ENCODE measurements at places on chromosomes 7 and 10.

- DNase-seq = no peak
Measured at GRCh38 chr10:112131346-112131745, 52.2 kb downstream of the GPAM start.

GRCh38 chr10:68721673-68722335, 765 bp downstream of the CCAR1 start:
- peak; percentile 3 for DNase-seq

DNA sequence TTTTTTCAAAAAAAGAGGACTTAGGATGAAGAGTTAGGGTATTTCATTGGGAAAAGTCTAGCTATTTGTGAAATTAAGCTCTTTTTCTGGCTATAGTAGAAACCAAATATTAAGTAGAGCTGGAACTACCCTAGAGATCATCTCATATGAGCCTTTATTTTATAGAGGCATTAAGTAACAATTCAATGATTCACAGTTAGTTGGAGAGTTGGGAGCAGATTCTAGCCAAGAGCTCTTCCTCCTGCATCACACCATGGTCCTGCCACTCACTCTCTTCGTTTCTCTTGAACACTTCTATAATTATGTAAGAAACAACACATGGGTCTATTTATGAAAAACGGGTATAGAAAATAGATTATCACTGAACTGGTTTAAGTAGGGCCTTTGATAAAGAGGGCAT, 76.1 kb upstream of the ANK3 start:
- no peak for DNase-seq

DNA sequence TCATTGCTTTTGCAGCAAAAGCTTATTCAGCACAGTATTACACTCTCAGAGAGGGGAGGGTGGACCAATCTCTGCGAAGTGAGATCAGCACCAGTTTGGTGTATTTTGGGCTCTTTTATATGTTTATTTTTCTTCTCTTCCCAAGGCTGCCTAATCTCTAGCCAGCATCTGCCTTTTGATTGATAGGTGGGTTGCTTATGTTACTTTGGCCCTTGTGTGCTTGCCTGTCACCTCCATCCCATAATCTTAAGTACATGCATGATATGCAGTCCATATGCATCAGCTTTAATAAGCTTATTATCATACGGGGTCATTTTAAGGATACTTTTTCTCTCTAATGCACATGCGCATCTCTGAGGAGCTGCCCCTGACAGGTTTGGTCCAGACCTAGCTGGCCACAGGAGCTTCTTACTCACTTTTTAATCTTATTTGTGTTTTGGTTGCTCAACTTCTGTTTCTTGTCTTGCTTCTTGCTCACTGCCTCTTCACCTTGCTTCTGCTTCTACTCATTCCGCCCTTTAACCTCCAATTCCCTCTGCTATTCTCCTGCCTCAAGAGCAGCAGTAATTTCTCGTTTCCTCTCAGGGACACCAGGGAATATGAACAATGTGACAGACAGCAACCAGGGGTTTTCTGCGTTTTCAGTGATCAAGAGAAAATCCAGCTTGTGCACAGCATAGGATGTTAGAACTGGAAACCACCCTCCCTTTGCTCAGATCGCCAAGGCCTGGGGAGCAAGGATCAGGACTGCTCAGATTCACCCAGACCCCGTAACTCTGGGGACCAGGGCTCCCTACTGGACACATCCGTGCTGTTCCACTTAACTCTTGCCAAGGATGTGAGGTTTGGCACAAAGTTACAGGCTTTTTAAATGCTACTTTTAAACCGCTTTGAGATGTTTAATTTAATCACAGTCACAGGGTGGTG, 10.0 kb downstream of the RGR start:
- DNase-seq = no peak

DNA sequence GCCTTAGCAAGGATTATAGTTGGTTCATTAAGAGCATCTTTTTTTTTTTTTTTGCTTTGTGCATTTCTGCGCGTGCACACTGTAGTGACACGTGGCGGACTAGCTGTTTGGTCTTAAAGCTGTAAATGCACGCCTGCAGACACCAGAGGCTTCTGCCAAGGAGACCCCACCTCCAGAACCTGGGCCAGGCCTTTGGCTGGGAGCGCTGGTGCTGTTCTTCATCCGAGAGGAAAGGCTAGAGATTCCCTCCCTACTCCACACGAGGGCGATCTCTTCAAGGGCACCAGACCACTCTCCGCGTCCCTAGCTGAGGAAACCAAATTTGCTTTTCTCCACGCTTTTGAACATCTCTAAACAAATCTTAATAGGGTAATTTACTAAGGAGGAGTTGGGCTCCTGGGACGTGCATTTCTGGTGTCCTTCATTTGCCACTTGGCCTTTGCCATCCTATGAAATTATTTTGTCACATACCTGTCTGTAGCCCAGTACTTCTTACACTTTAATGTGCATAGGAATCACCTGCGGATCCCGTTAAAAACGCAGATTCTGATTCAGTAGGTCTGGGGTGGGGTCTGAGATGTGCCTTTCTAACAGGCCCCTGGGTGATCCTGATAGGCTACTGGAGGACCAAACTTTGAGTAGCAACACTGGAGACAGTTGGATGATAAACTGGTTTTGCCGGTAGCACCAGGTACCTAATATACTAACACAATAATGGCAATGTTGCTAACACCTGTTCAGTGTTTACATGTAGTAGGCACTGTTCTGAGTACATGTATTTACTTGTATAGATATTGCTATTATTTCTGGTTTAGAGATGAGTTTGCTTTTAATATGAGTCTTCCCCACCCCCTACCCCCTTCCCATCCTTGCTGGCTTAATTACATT, 1.3 kb upstream of the SLC26A5 start:
- peak; percentile 55 for DNase-seq

- no peak for DNase-seq
Measured at GRCh38 chr7:156776527-156776926, 116.5 kb downstream of the LMBR1 start.

DNA sequence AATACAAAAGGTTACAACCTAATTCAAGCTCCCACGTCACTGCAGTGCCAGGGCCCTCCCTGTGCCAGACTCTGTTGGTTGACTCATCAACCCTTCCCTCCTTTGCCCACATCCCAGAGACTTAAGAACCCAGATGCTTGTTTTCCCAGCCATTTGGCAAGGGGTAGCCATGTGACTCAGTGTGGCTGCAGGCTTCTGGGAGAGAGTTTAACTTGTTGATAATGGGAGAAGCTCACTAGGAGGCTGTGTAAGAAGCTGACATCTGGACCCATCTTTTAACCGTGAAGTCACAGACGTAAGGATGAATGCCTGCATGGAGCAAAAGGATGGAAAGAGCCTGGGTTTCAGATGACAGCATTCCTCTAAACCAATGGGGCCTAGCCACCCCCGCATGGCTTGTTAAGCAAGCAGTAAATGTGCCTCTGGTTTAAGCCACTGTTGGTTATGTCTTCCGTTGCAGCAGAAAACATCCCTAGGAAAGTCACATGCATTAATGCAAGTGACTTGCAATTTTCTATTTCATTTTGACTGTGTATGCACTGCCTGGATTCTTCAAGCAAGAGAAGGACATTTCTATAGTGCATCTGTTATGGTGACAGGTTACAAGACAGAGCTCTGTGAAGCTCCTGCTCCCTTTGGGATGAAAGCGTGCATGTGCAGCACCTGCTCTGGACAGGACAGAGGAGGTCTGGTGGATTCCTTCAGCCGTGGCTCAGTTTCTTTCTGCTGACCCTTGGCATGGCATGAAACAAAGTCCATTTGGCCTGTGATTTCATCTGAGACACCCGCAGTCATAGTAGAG, 57.5 kb upstream of the CREB5 start:
- DNase-seq = no peak

DNA sequence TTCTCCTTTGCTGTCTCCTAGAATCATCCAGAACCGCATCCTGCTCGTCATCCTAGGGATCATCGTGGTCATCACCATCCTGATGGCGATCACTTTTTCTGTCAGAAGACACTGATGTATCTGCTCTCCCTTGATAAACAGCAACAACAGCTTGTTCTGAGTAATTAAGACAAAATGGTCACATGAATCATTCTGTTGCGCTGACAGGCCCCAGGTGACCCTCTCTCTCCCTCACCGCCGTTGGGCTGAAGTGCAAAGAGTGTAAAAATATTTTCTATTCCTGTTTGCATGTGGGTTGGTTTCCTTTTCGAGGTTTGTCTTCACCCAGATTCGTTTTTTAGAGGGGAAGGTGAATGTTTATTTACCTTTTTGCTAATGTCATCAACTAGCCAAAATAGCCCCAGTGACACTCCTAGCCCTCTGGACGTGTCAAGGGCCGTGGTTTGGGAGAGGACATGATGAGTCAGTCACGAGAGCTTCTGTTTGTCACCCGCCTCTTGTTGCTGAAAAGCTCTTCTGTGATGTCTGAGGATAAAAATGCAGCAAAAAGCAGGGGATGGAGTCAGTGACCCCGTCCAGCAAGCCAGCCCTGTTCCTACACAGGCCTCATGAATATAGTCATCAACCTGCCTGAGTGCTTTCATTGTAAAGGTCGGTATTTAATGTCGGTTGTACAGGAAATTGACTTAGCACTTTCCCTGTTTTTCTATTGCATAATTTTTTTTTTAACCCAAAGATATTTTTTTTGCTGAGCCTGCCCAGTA, 134.6 kb upstream of the TCF7L2 start:
- no peak for DNase-seq

DNA sequence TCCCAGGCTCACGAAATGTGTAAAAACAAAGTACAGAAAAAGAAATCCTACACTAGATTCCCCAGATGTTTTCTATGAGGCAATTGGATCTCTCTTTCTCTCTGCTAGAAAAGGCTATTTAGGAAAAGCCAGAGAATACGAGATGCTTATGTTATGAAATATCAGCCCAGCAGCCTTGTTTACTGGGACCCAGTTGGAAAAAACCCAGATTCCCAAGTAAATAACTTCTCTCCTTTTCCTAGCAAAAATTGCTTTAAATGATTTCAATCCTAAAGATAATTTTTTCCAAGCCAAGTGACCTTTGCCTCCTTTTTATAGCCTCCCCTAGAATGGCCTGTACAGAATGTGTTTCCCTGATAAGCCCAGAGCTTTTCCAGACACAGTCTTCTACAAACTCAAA, 199.3 kb downstream of the PLXNA4 start:
- no peak for DNase-seq

DNA sequence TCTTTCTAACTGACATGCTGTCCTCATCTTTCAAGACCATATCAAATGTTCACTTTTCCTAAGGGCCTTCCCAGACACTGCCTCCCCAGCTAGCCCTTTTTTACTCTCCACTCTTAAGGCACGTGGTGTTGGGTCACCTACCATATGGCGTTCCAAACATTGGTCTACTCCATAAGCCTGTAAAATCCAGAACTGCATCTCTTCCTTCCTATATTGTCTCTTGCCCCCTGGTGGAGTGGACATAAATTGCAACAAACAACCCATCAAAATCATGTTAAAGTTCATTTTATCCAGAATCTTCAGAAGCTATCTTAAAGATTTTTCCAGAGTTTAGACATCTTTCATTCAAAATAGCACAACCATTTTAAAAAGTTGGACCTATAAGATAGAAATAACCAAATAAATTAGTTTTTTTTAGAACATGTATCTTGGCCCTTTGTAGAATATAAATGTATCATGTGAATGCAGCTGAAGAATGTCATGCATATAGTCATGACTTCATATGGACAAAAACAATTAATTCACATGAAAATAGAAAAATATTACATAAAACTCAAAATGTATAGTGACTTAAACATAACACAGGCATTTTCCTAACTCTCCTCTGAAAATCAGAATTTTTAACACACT, 180.6 kb upstream of the CHRM2 start:
- DNase-seq = no peak

- no peak for DNase-seq
Measured at GRCh38 chr7:1127001-1127400, 33.0 kb downstream of the ZFAND2A start.

- DNase-seq = no peak
Measured at GRCh38 chr10:62708569-62708968, 96.0 kb upstream of the ADO start.

- DNase-seq = peak; percentile 32
Measured at GRCh38 chr7:121330053-121330833, 1.4 kb downstream of the WNT16 start.

DNA sequence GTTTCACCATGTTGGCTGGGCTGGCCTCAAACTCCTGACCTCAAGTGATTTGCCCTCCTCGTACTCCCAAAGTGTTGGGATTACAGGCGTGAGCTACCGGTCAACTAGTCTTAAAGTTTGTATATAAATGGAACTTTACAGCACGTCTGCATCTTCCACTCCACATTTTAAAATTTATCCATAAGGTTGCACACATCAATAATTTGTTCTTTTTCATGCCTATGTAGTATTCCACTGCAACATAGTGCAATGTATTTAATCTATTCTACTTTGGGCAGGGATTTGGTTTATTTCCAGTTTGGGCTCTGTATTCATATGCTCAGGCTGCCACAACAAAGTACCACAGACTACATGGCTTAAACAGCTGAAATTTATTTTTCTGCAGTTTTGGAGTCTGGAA, 90.0 kb downstream of the NPTX2 start:
- DNase-seq = no peak

- DNase-seq = no peak
Measured at GRCh38 chr7:29955799-29956486, 33.7 kb downstream of the SCRN1 start.
